ENCODE measurements at places on chromosomes 7 and 10. TPM values are rescaled to one million over a fixed set of nuclear protein-coding genes. Genes with fewer than 3 reads are reported as not detected.

ATRNL1 gene
- not detected for total RNA-seq

TAS2R16 gene
- not detected for total RNA-seq

MSS51 gene
- 4.9 TPM for total RNA-seq

MEST gene
- total RNA-seq = 1.8 TPM

RPEL1 gene
- not detected for total RNA-seq

FAM237B gene
- total RNA-seq = not detected

HGF gene
- total RNA-seq = 1.4 TPM

FGL2 gene
- 11.4 TPM for total RNA-seq

COL1A2 gene
- 0.32 TPM for total RNA-seq

EPC1 gene
- 149 TPM for total RNA-seq

MMP21 gene
- 0.40 TPM for total RNA-seq

HNRNPH3 gene
- 154 TPM for total RNA-seq

ASB10 gene
- not detected for total RNA-seq

TCERG1L gene
- total RNA-seq = not detected

PDE1C gene
- total RNA-seq = 0.21 TPM

MYH16 gene
- total RNA-seq = not detected

NEUROG3 gene
- total RNA-seq = not detected

TAS2R5 gene
- 1.2 TPM for total RNA-seq

SYT15B gene
- total RNA-seq = 0.24 TPM
